ENCODE measurements at places on chromosomes 4 and X.

DNA sequence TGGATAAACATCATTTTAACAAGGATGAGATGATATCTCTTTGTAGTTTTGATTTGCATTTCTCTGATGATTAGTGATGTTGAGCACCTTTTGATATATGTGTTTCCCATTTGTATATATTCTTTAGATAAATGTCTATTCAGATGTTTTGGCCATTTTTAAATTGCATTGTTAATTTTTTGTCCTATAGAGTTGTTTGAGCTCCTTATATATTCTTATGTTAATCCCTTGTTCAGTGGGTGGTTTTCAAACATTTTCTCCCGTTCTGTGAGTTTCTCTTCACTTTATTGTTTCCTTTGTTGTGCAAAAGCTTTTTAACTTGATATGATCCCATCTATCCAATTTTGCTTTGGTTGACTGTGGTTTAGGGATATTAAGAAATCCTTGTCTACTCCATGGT, 606.0 kb downstream of the CCSER1 start:
- no peak for DNase-seq

DNA sequence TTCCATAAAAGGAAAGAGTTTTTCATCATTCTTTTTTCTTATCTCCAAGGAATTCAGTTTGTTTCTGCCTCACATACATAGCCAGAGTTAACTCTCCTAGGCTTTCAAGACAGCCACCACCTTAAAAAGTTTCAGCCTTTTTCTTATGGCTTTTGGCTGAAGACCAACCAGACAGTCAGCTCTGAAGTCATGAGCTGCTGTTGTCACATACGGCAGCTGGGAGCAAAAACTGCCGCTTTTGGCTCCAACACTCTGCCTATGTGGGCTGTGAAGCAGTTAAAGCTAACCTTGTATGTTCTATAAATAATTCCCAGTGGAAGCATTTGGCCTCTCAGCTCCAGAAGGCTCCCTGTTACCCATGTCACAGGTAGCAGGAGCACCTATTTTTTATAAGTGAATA, 104.1 kb downstream of the KLHL4 start:
- no peak for DNase-seq

- DNase-seq: no peak
These were observed 27.0 kb upstream of the MID1IP1 start for GRCh38 chrX:38774249-38774648.

- no peak for DNase-seq
These were observed 54.7 kb downstream of the FRYL start for GRCh38 chr4:48725414-48725813.

- no peak for DNase-seq
These were observed 76.1 kb downstream of the AMMECR1 start for GRCh38 chrX:110241816-110242215.

DNA sequence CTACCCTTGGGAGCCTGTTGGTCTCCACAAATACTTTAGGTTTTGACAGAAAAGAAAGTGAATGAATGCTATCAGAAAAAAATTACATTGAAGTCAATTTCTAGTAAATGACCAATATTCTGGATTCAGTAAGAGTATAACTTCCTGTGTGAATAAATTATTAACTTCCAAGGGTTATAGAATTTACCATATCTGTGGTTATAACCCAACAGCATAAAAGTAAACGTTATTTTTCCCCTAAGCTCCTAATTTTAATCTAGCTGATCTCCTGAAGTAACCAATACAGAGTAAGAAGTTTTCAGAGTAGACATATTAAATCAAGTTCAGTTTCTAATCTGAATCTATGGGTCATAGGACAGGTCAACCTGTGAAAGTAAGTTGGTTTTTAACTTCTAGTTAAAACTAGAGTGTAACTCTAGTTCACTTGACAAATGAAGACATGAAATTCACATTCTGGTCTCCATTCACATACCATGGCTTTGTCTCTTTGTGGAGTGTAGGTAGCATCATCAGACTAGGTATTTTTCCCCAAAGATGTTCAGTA, 22.8 kb downstream of the DTHD1 start:
- DNase-seq: no peak

DNA sequence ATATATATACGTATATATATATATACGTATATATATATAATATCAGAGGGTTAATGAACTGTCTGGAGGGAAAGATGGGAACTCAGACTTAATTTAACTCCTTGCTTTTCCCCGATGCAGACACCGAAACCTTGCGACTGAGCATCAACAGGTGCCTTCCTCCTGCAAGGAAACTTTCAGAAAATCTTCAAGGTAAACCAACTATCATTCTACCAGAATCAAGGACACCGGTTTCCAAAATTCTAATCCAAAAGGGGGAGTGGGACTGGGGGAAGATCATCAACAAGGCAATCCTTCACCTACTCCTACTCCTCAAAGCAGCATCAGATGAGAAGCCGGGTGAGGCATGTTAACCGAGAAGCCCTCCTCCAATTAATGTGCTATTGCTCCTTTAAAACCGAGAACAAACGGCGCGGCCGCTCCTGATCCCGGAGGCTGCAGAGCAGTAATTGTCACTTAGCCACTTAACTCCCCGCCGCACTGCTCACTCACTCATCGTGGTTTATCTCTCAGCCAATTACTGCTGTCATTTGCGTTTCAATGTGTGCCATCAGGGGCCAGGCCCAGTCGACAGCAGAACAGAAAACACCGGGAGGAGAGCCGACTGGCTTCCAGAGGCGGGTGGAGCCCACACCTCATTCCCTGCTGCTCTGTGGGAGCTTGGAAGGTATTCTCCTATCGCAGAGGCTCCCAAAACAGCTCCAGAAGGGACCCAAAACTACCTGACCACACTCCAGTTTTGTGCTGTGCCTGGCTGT, 61.7 kb downstream of the MAML3 start:
- peak; percentile 98 for DNase-seq

DNA sequence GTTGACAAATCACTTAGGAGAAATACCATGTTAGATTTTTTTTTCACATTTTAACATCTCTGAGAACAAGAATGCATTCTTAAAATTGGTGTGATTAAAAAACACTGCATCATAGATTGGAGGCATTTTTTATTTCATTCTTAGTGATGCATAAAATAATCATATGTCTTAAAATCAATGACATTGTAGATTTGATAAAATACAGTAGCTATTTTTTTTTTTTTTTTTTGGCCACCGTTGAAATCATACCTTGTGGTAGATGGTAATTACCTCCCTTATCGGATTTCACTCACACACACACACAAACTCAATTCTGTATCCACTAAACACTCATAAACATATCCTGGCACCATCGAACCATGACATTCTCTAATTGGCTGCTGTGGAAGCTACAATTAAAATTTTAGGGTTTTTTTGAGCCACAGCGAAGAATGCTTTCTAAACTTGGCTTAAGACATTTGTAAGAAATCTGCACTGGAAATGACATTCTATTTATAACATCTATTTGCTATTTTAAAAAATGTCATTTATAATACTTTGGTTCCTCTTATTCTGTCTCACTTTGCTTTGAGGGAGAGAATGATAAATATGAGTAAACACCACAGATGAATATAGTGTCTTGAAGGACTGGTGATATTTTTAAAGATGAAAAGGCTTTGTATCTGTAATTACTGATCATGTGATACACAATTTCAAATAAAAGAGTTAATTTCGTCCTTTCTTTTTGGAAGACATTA, 60.1 kb downstream of the CCSER1 start:
- DNase-seq: no peak

- DNase-seq: no peak
These were observed 121.2 kb downstream of the MANBA start for GRCh38 chr4:102639598-102639997.

DNA sequence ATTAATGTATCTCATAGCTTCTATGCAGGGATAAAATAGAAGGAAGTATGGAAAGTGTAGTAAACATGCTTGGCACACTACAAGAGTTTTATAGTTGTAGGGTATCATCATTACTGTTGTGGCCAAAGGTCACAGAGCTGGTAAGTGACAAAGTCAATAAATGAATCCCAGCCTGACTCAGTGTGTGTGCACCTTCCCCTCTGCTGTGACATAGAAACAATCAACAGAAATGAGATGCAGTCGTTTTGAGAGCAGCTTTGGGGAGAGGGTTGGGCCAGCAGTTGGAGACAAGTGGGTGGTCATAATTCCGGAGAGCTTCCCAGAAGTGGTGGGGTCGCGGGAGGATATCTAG, 82.4 kb upstream of the RBPJ start:
- no peak for DNase-seq

GRCh38 chrX:130443875-130444274, 42.1 kb downstream of the RBMX2 start:
- DNase-seq: no peak

DNA sequence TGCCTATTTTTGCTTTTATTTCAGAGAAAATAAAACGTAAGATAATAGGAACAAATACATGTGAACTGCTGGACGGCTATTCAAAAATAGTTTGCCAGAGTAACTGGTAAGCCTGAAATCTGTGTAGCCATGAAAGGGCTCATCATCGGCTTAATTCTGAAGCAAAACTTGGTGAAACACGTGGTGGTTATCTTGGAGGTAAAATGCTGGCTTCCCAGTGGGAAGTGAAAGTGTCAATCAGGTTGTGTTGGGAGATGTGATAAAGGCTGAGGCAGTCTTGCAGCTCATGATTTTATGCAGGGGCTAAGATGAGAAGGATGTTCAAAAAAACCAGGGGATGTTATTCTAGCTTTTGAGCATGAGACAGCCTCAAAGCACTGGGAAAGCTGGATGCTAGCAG, 36.1 kb upstream of the TLR2 start:
- no peak for DNase-seq

- no peak for DNase-seq
These were observed 37.9 kb downstream of the MFAP3L start for GRCh38 chr4:169988252-169988651.

- DNase-seq: no peak
These were observed 258.7 kb upstream of the SLC7A11 start for GRCh38 chr4:138500869-138501268.

GRCh38 chrX:13371186-13371585, 51.3 kb upstream of the ATXN3L start:
- DNase-seq: no peak

DNA sequence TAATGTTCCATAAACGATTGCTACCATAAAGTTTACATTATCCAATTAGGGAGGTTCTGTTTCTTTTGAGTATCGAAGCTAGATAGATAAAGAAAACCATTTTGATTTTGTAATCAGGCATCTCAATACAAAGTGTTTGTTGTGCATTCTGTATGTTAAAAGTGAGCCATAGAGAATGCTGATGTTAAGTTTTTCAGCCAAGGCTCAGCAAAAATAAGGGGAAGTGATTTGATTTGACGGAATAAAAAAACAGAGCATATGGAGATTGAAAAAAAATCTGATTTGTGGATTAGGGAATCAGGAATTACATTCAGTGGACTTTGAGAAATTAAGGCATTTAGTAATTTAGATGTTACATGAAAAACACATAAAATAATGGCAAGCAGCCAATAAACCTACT, 314.8 kb downstream of the PPP3CA start:
- DNase-seq: no peak

- peak; percentile 50 for DNase-seq
These were observed 373 bp downstream of the ELOVL6 start for GRCh38 chr4:110198049-110198434.

GRCh38 chrX:119201570-119201969, 34.5 kb upstream of the PGRMC1 start:
- DNase-seq: no peak

- DNase-seq: no peak
These were observed 11.9 kb downstream of the CA5B start for GRCh38 chrX:15749642-15750610.

- DNase-seq: no peak
These were observed 8.9 kb upstream of the TMEM165 start for GRCh38 chr4:55386840-55387239.

- DNase-seq: no peak
These were observed 34.6 kb downstream of the RTL5 start for GRCh38 chrX:72097098-72097497.

GRCh38 chr4:128525992-128526630, 238.5 kb upstream of the PGRMC2 start:
- peak; percentile 57 for DNase-seq

DNA sequence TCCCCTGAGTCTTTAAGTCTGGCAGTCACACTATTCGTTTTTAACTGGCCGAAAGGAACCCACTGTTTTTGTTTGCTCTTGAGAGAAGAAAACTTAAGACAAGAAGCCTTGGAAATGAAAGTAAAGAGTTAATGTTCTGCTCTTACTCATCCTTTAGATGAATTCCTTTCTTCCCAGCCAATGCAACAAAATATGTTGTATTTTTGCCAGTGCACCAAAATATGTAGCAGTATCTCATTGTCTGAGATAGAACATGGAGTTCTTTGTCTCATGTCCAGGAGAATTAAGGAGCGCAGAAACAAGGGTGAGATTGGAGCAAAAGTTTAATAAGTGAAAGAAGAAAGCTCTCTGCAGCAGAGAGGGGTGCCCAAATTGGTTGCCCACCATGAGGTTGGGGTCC, 12.2 kb downstream of the TENT5D start:
- no peak for DNase-seq
